Right lung (tissue), 10 donors: ENCODE measurements at places on chromosomes 3 and 15.

DNA sequence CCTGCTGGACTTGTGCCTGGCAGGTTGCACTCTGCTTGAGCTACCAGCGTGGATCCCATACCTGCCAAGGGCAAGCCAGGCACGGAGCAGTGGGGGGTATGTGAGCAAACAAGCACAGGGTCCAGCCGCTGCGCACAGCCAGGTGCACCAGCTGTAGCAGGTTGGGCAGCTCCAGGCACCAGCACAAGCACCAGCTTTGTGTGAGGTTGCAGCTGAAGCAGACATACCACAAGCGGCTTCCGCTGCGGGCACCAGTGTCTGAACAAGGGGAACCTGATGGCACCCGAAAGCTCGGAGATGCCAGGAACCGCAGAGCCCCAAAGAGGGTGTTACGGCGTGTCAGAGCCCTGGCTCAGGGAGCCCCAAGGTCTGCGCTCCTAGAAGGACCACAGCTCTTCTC, 472.7 kb upstream of the ARL6 start:
- DNase-seq, result no peak

- no peak for DNase-seq
Measured at GRCh38 chr15:89072277-89072869, 15.9 kb upstream of the ABHD2 start.

DNA sequence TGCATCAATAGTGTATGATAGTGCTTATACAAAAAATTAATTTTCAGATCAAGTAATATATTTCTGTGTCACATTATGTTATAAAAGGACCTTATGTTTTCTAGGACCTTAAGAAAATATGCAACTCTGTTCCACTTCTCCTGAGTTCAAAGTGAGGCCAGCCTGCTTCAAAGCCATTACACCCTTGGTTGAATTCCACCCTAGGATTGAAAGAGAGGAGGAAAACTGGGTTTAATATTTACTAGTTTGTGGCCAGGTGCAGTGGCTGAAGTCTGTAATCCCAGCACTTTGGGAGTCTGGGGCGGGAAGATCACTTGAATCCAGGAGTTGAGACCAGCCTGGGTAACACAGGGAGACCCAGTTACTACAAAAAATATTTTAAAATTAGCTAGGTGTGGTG, 32.9 kb upstream of the NR1I2 start:
- no peak for DNase-seq

DNA sequence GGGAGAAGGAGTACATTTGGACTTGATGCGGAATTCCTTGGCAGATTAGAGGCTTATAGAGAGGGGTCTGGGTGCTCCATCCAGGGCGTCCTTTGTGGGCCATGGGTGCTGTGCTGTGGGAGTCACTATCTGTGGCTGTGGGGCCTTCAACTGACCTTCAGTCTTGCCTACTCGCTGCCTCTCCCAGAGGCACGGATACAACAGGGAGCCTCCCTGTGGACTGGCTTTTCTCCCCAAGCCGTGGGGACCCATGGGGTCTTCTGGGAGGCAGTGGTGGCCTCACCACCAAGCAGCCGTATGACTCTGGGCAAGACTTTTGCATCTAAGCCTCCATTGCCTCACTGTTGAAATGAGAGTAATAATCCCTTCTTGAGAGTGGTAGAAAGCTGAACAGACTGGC, 83.9 kb downstream of the PDCD6IP start:
- DNase-seq, result no peak

- no peak for DNase-seq
Measured at GRCh38 chr3:13025090-13025489, 48.1 kb downstream of the IQSEC1 start.

DNA sequence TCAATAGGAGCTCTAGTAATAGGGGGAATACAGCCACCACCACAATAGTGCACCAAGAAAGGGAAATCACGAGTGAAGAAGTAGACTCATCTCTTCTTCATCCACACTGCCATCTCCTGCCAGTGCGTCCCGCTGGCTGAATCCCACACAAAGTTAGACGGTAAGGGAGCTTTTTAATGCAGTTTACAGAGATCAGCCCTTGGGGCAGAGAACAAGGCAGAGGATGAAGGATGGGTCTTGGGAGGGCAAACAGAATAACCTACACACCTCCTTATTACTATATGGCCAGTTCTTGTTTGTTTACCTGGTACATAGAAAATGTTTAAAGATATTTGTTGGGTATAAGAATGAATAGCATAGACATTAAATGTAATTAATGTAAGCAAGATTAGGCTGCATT, 11.0 kb upstream of the DPH6 start:
- DNase-seq, result no peak

DNA sequence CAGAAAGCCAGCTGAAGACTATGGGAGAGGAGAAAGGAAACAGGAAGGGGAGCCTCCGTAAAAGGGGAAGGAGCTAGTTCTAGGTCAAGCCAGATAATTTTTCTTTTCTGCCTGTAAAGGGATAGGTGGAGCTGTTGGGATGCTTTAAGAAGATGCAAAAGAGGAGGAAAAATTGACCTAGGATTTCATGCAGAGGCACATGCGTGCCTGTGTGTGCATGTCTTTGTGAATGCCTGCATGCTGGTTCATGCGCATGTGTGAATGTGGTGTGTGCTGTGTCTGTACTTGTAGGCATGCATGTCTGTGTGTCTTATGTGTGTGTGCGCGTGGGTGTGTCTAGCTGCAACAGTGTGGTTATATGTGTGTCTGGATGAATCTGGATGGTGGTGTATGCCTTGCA, 27.3 kb downstream of the CCDC33 start:
- DNase-seq, result no peak

DNA sequence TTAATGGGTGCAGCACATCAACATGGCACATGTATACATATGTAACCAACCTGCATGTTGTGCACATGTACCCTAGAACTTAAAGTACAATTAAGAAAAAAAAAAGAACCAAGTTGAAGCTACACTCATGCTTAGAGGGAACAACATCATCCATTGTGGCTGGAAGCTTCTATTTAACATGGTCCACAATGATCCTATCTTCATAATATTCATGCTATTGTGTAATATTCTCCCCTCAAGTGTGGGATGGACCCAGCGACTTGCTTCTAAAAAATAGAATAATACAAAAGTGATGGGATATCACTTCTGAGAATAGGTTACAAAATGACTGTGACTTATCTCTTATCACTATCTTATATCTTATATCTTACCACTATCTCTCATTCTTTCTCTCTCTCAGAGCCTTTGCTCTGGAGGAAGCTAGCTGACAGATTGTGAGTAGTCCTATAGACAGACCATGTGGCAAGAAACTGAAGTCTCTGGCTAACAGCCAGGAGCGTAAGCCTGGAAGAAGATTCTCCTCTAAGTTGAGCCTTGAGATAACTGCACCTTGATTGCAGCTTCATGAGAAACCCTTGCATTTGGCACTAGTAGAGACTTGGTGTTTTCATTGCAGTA, 198.5 kb upstream of the MRPL3 start:
- no peak for DNase-seq

- no peak for DNase-seq
Measured at GRCh38 chr3:88661433-88661824, 446.0 kb upstream of the EPHA3 start.

- no peak for DNase-seq
Measured at GRCh38 chr3:128878556-128879124, 780 bp upstream of the ACAD9 start.

- DNase-seq, result peak; percentile 64
Measured at GRCh38 chr3:65732051-65732935, 306.4 kb downstream of the MAGI1 start.

- no peak for DNase-seq
Measured at GRCh38 chr3:35817216-35817615, 177.9 kb downstream of the ARPP21 start.

DNA sequence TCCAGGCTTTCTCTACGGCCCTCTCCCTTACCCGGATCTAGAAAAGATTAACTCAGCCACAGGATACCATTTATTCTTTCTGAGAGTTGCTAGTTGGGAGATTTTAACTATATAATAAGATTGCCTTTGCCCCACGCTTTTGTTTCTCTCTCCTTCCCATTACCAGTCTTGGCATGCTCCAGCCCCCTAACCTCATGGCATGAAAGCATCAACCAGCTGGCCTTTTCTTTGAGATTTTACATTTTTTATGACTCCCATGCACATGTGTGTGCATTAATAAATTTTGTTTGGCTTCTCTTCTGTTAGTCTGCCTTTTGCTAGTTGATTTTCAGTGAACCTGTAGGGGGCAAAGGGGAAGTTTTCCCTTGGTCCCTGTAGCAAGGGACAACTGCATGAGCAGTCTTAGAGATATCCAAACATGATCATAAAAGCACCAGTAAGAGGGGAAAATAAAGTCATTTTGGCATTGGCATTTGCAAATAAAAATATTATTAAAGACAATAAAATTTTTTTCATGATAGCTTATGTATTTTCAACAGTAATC, 73.6 kb downstream of the OXSM start:
- no peak for DNase-seq

DNA sequence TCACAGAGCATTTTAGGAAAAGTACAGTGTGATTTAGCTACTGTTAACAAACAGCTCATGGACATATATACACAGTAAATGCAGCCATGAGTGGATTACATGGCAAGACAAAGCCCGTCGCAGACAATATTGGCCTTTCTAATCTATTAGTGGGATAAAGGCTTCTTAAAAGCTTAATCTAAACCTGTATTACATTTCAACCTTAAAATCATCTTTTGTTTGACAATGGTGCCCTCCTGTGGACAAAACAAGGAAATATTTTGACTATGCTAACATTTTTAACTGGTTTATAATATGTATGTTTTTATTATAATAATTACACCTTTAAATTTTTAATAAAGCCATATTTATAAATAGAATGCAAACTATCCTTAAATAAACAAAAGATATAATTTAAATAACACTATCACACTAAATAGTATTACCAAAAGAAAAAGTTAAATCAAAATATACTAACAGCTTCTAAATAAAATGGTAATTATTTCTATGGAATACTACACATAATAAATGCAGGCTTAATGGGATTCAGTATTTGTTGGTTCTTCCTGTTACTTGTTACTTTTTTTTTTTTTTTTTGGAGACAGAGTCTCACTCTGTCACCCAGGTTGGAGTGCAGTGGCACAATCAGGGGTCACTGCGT, 38.6 kb downstream of the TAFA4 start:
- peak; percentile 26 for DNase-seq

- DNase-seq, result no peak
Measured at GRCh38 chr15:81054236-81054635, 53.5 kb downstream of the TLNRD1 start.

- DNase-seq, result peak; percentile 50
Measured at GRCh38 chr15:57561041-57561711, 30.5 kb upstream of the MYZAP start.

DNA sequence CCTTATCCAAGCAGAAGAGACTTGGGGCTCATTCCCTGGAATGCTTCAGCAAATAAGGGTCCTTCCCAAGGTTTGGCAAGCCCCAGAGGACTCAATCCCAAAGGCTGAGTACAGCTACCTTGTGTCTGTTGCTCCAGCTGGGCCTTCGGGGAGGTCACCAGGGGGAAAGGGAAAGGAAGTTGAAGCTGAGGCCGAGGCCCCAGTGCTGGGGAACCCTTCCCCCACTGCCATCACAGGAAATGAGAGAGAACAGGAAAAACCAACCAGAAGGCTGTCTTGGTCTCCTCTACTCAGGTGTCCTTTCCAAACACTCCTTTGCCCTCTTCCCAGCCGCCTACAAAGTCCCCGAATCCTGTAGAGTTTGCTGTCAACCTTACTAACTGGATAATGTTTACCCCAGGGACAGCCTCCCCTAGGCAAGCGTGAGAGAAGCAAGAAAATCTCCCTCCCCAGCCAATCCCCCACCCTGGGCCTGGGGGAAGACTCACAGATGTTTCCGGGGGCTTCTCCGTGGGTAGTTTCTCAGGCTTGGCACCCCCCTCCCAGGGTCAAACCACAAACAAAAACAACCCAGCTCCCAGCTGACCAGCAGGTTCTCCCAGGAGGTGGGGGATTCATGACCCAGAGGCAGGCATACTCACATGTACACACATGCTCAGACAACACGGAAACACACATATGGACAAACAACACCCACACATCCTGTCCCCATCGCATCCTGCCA, 5.5 kb downstream of the CSRNP1 start:
- DNase-seq, result no peak

- no peak for DNase-seq
Measured at GRCh38 chr3:123281929-123282328, 80.2 kb downstream of the SEC22A start.

- no peak for DNase-seq
Measured at GRCh38 chr3:78611278-78611677, 1156.5 kb downstream of the ROBO1 start.

DNA sequence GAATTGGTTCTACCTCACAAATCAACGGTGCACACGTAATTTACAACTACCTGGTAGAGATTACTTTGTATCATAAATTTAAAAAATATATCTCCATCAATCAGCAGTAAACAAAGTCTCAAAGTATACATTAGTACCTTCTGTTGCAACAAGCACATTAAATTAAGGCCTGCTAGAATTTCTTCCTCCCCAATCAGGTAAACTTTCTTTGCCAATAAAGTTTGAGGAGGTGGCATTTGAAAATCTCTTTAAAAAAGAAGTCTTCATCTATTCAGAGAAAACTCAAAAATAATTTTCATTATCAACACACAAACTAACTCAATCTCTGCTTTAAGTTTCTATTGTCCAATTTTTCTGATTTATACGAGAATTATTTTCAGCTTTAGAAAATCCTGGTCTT, 4.4 kb downstream of the CCNL1 start:
- no peak for DNase-seq

DNA sequence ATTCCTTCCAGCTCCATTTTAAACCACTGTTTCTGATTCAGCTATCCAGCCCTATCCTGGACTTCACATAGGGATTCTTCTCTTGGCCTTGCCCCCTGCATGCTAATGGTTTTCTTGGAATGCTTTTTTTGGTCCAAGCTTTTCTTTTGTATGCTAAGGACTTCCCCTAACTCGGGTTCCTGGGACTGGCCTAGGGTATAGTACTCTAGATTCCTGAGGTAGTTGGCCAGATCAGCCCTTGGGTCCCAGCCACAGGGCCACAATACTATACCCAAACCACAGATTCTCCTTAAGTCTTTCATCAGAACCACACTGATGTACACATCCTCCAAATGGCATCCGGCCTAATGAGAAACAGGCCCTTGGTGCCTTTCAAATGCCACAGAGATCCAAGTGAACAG, 2.8 kb downstream of the FYCO1 start:
- DNase-seq, result no peak

DNA sequence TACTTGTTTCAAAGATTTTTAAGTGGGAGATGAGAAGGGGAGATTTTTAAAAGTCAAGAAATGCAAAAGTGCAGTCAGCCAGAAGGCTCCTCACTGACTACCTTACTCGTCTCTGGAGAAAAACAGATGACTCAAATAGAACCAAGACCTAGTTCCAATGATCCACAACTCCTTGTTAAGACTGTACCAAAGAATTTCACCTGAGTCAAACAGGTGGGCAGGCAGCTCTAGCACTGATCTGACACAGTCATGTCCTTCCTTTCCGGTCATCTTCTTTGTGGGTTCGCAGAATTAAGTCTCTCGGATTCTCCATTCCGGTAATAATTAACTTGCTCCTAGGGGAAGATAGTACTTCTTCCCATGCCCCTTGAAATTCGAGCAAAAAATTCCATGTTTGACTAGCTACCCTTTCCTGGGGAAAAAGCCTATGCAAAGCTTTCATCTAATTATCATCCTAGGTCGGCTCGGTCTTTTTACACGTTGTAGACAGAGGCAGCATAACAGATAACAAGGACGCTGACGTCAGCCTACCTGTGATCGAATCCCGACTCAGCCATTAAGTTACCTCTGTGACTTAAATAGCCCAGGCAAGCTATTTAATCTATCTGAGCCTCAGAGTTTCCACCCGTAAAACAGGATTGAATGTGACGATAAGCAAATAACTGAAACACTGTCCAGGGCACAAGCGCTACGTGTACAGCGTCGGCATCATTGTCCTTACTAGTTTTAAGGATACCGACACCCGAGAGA, 758 bp downstream of the SELENOK start:
- DNase-seq, result no peak

GRCh38 chr15:43325039-43325684, 5.2 kb downstream of the LCMT2 start:
- DNase-seq, result no peak
